ENCODE measurements at places on chromosomes 12 and 14. TPM values are rescaled to one million over a fixed set of nuclear protein-coding genes. Genes with fewer than 3 reads are reported as not detected.

DNA sequence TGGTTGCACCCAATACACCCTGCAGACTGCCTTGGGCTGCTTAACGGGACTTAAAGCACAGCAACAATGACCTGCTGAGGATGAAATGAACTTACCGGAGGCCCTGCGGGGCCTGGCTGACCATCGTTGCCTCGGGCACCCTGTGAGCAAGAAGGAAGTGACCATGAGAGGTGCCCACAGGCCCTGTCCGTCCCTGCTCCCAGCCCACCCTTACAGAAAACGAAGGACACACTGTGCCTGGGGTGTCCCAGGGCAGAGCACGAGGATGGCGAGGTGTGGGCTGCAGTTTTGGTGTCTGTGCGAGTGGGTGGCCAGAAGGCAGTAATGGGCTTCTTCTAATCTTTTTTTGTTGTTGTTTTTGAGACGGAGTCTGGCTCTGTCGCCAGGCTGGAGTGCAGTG lies 14.6 kb downstream of the COL2A1 start:
- no peak for DNase-seq

GRCh38 chr12:66168410-66168809 lies 1.4 kb downstream of the TMBIM4 start:
- no peak for DNase-seq

DNA sequence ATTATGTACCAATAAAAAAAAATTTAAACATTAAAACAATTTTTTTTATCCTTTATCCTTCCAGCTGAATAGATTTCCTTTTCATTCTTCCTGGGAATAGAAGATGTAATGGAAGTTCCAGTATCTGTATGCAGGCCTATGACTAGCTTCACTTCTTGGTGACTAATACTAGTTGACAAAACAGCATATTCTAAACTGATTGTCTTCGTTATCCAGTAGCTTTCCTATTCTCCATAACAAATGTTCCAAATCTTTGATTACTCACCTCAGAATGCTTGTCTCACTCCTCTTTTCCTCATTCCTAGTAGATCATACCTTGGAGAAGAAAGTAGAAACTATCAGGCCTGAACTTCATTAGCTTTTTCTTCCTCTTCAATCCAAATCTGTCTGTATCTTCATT lies 70.7 kb downstream of the PLEKHA5 start:
- DNase-seq, result no peak

DNA sequence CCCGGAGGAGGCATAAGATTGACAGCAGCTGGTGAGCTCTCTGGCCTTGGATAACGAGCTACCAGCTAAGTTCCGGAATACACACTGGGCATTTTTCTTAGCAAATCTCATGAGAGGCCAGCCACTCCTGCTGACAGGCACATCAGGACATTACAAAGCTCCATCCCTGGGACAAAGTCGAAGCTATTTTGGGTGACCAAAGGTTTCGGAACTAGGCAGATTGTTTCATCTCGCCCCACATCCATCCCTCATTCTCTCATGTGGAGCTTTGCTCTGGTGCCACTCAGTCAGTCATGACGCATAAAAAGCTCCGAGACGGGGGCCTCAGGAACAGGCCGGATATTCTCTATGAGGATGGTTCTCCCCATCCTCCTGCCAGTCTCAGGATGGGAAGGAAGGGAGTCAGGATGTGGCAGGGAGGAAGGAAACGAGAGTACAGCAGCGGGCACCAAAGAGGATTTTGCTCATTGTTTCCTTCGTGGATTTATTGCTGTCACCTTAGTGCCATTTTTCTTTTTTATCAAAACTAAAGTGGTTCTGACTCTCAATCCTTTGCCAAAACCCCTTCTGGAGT lies 253.1 kb upstream of the FKBP4 start:
- DNase-seq, result no peak

DNA sequence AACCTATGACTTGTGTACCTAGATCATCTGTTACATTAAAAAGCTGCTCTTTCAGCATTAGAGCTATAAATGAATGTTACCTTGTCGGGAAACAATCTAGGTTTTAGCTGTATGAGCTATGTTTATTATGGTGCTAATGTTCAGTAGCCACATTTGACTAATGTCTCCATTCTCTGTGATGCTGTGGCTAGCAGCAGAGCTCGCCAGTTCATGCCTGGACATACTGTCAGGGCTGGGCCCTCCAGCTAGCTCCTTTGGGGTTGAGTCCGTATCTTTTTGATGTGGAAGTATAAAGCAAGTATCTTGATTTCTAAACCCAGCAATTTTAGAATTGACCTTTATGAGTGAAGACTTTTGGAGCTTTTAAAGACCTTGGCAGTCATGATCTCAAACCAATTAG lies 36.1 kb downstream of the USP44 start:
- no peak for DNase-seq

GRCh38 chr14:61271552-61271951 lies 9.6 kb downstream of the TMEM30B start:
- DNase-seq, result no peak

DNA sequence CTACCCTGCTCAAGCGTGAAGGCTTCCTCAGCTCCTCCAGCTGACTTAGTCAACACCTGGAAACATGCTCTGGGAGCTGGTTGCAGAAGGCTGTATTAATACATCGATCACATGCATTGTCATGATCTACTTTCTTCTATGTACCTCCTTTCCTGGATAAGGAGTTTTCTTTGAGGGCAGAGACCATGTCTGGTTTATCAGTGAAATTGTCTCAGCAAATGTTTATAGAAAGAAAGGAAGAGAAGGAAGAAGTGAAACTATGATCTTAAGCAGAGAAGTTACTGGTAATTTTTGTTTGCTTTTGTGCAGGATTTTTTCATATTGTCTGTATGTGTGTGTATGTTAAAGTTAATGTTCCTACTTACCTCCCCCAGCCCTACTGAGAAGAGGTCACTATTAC lies 4.5 kb downstream of the DYRK4 start:
- no peak for DNase-seq

GRCh38 chr12:4197922-4198763 lies 75.4 kb upstream of the CCND2 start:
- DNase-seq, result no peak

KLRD1 gene
- 0.47 TPM for polyA plus RNA-seq

KCNK13 gene
- polyA plus RNA-seq, result 0.13 TPM
